ENCODE measurements at places on chromosomes 5 and 9.

DNA sequence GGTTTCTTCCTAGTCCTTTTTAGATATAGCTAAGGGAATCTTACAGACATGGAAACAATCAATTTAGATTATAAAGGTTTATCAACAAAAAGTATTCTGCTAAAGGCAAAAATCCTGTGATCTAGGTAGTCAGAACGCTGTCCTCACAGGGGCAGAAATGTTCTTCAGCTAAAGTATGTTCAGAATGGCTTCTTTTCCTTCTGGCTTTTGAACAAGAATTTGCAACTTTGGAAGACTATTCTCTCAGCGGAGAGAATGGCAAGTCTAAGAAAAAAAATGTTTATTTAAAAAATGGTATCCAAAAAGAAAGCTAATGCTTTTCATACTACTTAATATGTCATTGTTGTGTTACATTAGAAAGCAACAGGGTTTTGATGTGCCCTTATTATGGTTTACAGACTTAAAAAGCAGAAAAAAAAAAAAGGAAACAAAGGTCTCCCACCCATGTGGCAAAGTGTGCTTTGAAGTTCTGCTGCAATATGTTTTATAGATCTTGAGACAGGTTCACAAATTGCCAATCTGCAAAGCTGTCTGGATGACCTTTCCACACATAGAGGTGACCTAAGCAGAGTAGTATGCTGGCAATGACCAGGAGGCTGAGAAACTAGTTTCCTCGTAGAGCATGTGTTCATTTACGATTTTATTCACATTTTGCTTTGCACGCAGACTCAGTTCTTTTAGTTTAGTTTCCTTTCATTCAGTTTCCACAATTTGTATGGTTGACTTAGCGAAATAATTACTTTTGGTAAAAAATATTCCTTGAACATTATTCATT lies 45.1 kb upstream of the PJA2 start:
- no peak for DNase-seq

- no peak for DNase-seq
These were observed 1.9 kb downstream of the RPS6 start for GRCh38 chr9:19378164-19378563.

GRCh38 chr5:171537923-171538537 lies 118.6 kb downstream of the FGF18 start:
- no peak for DNase-seq

DNA sequence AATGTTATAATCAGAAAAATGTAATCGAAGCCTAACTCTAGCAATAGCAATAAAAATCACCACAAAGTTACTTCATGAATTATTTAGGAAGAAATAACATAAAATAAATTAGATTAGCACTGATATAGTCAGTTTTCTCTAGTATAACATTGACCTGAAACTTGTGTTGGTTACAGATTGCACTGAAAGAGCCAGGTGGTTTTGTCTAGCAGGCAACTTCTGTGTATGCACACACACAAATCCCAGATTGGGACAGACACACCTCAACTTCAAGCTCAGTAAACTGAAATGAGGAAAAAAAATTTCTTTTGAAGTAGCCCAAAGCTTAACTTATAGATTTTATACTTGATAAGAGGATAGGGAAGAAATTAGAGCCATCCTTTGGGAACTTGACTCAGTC lies 129.3 kb downstream of the EFNA5 start:
- no peak for DNase-seq

DNA sequence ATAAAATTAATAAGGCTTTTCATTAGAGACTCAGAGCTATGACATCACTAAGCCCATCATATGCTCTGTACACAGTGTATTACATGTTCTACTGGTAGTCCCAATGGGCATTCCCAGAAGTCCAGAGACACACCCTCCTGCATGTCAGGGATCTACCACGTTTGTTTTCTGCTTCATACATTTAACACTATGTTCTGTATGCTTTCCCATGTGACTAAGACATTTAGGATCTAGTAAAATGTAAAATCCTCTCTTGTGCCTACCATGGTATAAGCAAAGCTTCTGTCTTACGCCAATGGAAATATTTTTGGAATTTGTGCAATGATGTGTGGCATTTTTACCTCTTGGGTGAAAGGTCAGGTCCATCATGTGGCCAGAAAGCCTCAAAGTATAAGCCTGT lies 192.4 kb downstream of the ADAMTSL1 start:
- DNase-seq, result no peak

GRCh38 chr9:20865347-20865746 lies 166.1 kb downstream of the HACD4 start:
- DNase-seq, result no peak

- DNase-seq, result no peak
These were observed 878 bp upstream of the HMCN2 start for GRCh38 chr9:130264414-130265350.

GRCh38 chr9:75797085-75797580 lies 93.3 kb upstream of the PCSK5 start:
- DNase-seq, result no peak

Measured in NCI-H1694 (cell line).